CD4-positive, alpha-beta T cell treated with Interleukin-12 subunit alpha and Interleukin-12 subunit beta, for 1 hour (primary cell): ENCODE measurements at places on chromosomes 4 and X.

DNA sequence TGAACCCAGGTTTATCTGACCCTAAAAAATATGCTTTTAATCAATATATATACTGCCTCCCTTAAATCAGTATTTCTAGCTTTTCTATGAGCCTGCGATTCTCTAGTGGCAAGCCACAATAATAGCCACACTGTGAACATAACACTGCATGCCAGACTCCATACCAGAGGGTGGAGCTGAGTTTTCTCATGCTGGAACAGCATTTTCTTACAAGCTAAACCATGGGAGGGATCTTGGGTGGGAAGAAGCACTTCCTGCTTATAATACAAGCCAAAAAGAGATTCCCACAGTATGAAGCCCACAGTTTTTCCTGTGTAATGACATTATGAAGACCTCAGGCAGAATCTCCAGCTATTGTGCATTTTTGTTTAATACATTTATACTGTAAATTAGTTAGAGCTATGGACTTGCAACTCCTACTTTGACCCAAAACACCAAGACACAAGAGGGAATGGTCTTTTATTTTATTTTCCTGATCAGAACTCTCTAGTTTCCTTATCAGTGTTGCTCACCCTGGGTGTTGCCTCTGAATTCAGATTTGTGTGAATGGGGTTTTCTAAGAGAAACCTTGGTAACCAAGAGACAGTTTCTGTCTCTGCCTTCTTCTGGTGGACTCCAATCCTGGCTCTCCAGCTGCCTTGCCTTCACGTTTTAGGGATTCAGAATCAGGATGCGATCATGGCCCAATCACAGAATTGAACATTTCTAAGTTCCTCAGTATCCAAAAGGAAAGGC is 74.5 kb upstream of the EOLA2 start:
- no peak for DNase-seq

- DNase-seq: peak; percentile 2
Observed at GRCh38 chrX:121308276-121308805, 260.9 kb downstream of the GLUD2 start.

DNA sequence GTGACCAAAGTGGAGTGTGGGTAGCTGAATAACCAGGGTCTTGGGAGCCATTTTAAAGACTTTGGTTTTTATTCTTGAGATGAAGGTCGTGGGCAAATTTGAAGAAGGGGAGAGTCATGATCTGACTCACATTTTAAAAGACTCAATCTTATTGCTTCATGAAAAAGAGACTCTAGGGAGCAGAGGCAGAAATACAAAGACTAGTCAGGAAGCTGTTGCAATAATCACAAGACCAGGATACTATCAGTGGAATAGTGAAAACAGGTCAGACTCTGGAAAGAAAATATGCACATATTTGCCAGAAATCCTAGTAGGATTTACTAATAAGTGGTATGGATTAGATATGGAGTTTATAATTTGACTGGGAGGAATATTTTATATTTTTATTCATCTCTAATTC is 448.4 kb downstream of the RAPGEF2 start:
- DNase-seq: no peak

DNA sequence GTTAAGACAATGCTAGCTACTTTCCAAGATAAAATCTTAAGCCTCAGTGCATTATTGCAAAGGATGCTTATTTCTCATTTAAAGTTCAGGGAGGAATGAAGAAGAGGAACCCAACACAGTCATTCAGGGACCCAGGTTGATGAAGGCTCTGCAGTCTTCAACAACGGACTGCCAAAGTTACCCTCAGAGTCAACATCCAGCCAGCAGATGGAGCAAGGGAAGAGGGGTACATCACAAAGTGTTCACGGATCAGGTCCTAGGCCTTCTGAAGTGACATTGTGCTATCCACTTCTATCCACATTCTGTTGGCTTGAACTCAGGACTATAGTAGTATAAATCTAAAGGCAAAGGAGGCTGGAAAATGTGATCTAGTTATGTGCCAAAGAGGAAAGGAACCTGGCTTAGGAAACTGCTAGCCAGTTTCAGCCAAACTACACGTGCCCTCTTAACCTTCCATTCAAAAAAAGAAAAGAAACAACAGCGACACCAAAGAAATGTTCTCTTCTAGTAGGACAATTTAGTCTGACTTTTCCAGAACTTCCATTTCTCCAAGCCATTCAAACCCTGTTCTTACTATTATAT is 28.8 kb downstream of the NKX6-1 start:
- no peak for DNase-seq

DNA sequence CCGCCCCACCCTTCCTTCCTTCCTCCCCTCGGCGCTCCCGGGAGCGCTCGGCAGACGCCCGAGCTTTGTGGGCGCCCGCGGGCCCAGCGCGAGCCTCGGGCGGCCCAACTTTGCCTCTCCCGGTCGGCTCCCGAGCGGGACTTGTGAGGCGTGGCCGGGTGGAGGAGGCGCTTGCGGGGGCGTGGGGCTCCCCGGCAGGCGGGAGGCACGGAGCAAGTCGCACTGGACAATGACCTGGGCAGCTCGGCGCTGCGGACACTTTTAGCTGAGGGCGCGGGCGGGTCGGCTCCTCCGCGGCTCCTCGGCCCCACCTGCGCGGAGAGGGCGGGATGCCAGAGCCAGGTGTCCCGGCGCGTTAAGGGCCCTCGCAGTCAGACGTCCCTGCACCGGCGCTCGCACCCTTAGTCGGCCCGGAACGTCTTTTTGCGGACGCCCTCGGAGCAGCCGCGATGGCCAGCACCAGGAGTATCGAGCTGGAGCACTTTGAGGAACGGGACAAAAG is 385 bp downstream of the DCLK2 start:
- DNase-seq: no peak

- no peak for DNase-seq
Observed at GRCh38 chr4:180913750-180914149, 1329.5 kb upstream of the TENM3 start.

GRCh38 chr4:623914-624566 is 1.3 kb upstream of the PDE6B start:
- DNase-seq: no peak

- peak; percentile 52 for DNase-seq
Observed at GRCh38 chr4:82865592-82865991, 25.4 kb downstream of the SEC31A start.

DNA sequence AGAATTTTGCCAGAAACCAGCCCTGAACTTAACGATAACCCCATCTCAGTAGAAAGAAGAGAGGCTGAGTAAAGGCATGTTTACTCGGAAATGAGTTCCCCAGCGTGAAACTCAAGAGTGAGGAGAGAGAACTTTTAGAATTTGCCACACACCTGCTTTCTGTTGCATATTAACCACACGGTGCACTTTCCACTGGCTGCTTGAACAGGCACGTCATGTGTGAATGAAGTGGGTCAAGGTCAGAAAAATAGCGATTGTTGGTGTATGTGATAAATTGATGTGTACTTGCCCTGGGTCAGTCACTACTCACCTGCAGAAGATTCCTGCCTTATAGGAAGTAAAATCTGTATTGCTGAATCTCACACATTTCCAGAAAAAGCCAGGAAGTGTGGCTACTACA is 395.7 kb downstream of the TRIML1 start:
- no peak for DNase-seq

GRCh38 chrX:2781226-2781571 is 29.4 kb downstream of the XG start:
- DNase-seq: no peak

DNA sequence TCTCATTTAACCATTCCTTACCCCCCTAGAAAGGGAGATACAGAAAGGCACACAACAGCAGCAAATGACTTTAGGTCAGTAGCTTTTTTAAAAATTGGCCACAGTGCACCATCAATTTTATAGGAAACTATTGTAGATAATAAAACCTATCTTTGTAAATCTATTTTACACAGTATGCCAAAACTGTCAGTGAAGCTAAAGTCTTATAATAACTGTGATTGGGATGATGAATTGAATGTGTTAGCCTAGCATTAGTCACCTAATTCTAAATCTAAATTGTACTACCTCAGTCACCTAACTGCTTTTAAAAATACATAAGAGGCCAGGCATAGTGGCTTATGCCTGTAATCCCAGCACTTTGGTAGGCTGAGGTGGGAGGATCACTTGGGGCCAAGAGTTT is 44.2 kb downstream of the SH3RF1 start:
- no peak for DNase-seq
